ENCODE measurements at places on chromosomes 7 and 10.

DNA sequence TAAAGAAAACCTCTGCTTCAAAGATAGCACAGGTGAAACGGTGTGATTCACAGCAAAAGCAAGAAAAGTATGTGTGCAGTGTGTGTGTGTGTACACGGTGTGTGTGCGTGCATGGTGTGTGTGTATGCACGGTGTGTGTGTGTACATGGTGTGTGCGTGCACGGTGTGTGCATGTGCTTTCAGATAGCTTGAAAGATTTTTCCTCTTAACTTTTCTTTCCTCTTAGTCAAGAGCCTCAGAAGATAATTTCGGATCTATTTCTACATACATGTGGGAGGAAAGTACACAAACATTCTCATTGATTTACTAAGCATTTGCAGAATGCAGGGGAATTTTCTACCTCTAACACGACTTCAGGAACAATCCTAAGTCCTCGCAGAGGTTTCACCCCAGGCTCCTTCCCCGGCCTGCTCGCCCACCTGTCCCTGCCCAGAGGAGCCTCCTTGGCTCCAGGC is 2.9 kb downstream of the FGFR2 start:
- H3K27ac ChIP-seq, result no peak overlapping the region
- no peak overlapping the region for H3K4me3 ChIP-seq
- peaks cover 51% of the 10 kb centered on the region for H3K27me3 ChIP-seq
- ATAC-seq, result no peak

- no peak for ATAC-seq
- H3K36me3 ChIP-seq, result no peaks in the 10 kb centered on the region
- no peak overlapping the region for H3K4me3 ChIP-seq
- H3K27me3 ChIP-seq, result peaks cover 30% of the 10 kb centered on the region
- no peak overlapping the region for H3K27ac ChIP-seq
Observed at GRCh38 chr10:132281915-132282666, 25.7 kb downstream of the STK32C start.

DNA sequence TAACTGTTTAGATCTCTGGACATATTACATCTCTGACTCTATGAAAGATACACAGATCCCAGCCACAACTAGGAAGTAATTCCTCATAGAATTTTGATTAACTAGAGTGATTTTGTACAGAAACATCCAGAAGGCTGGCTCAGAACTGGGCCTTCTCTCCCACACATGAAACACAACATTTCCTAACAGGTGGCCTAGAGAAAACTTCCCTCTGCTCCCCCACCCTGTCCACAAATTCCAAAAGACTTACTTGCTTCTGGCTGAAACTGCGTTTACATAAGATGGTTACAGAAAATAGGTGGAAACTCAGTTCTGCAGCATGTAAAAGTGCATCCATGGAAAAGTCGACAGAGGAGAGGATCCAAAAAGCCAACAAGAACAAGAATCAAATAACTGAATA is 132.9 kb downstream of the FZD1 start:
- H3K27me3 ChIP-seq, result peaks cover 10% of the 10 kb centered on the region
- no peaks in the 10 kb centered on the region for H3K36me3 ChIP-seq
- no peak overlapping the region for H3K4me3 ChIP-seq

- no peak overlapping the region for H3K4me3 ChIP-seq
- no peak overlapping the region for H3K27ac ChIP-seq
- H3K27me3 ChIP-seq, result no peaks in the 10 kb centered on the region
Observed at GRCh38 chr7:80632139-80632538, 6.3 kb upstream of the CD36 start.

GRCh38 chr10:1090696-1091095 is 34.5 kb downstream of the WDR37 start:
- no peak overlapping the region for H3K4me3 ChIP-seq
- no peak overlapping the region for H3K27ac ChIP-seq
- peaks cover 7% of the 10 kb centered on the region for H3K4me1 ChIP-seq
- no peaks in the 10 kb centered on the region for H3K27me3 ChIP-seq
- ATAC-seq, result no peak
- peaks cover 49% of the 10 kb centered on the region for H3K36me3 ChIP-seq

GRCh38 chr10:63286340-63286739 is 153.2 kb downstream of the NRBF2 start:
- H3K27ac ChIP-seq, result no peak overlapping the region
- H3K4me3 ChIP-seq, result no peak overlapping the region
- H3K36me3 ChIP-seq, result no peaks in the 10 kb centered on the region
- ATAC-seq, result no peak

DNA sequence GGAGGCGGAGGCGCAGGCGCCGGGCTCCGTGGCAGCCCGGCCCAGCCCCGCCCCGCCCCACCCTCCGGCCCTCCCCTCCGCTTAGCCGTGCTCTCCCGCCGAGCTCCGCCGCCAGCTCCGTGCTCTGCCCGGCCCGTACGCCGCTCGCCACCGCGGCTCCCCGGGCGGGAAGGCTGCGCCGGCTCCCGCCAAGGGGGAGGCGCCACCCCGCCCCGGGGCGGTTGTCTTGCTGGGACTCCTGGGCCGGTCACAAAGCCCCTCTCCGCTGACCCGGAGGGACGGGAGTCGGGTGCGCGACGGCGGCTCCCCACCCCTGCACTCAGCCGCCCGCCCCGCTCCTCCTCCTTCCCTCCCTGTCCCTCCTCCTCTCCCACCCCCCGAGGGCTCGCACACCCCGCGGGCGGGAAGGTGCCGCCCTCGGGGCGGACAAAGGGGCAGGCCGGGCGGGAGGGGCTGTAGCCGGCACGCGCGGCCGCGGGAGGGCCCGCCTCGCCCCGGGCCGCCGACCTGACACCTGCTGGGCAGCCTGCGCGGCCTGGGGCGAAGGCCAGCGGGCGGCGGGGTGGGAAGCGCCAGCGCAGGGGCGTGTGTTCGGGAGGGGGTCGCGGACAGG is 11.5 kb upstream of the SP8 start:
- peak overlapping the region; percentile 38 for H3K4me3 ChIP-seq
- peaks cover 34% of the 10 kb centered on the region for H3K27me3 ChIP-seq
- no peaks in the 10 kb centered on the region for H3K36me3 ChIP-seq
- peak; percentile 85 for ATAC-seq
- H3K4me1 ChIP-seq, result peaks cover 14% of the 10 kb centered on the region

Measured in stimulated activated memory B cell treated with anti-CD40 and anti-IgM and Interleukin-4, amounts not matched to agents 10 μg/mL and 1 μg/mL and 100 μg/mL, for 72 hours (primary cell).